Stimulated activated naive CD4-positive, alpha-beta T cell treated with Interleukin-2 at 50 U/mL for 16 hours (primary cell): ENCODE measurements at places on chromosomes 13 and 19.

- no peak for DNase-seq
These were observed 119.7 kb downstream of the COL4A2 start for GRCh38 chr13:110426735-110427134.

- DNase-seq, result no peak
These were observed 20.6 kb downstream of the OR10H3 start for GRCh38 chr19:15758379-15758778.

GRCh38 chr19:44626048-44626624, 12.8 kb downstream of the IGSF23 start:
- no peak for DNase-seq

DNA sequence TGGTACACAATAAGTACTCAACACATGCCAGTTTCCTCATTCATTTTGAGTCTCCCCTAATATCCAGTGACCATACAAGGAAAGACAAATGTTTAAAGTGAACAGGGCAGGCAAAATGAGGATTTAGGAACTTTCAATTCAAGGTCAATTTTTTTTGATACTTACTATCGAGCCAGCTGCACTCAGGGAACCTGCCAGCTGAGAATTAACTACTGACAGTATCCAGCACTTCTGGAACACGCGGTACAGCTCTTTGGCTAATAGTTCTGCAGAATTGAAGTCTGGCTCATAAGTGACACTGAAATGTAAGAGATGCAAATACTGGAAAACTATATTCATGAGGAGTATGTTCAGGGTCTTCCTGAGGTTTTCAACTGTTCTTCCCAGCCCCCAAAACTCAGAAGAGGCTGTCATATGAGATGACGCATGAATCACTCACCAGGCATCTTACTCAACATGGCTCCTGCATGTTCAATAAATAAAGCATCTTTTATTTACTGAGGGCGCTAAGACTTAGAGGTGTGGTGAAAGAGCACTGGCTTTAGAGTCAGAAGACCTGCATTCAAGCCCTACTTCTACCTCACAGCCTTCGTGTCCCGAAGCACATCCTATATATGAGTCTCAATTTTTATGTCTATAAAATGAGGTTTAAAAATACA, 25.6 kb downstream of the RUBCNL start:
- no peak for DNase-seq

DNA sequence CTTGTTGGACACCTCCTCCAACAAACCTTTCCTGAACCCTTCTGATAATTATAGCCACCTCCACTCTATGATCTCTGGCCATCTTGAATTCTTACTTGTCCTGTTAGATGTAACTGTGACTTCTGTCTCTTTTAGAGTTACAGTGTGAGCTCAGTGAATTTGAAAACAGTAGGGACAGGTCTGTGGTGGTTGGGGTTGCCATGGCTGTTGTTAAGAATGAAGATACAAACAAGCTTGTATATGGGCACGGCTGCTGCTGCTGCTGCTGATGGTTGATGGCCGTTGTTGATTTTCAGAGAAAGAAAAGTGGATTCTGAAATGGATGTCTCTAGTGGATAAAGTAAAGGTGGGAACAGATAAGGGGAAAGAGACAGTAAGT, 101.5 kb downstream of the STARD13 start:
- DNase-seq, result no peak

DNA sequence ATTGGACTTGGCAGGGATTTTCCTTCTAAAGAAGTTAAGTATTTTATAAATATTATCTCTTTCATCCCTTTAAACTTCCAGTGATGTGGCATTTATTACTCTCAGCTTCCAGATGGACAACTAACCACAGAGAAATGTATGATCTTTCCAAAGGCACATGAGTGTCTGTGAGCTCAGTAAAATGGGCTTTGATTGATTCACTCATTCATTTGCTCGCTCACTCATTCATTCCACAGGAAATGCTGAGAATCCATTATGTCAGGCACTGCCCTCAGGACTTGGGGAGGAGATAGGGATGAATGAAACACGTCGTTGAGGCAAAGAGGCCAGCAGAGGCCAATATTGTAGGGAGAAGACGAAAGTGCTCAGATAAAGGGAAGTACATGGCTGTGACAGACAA, 359.3 kb downstream of the EFNB2 start:
- no peak for DNase-seq

DNA sequence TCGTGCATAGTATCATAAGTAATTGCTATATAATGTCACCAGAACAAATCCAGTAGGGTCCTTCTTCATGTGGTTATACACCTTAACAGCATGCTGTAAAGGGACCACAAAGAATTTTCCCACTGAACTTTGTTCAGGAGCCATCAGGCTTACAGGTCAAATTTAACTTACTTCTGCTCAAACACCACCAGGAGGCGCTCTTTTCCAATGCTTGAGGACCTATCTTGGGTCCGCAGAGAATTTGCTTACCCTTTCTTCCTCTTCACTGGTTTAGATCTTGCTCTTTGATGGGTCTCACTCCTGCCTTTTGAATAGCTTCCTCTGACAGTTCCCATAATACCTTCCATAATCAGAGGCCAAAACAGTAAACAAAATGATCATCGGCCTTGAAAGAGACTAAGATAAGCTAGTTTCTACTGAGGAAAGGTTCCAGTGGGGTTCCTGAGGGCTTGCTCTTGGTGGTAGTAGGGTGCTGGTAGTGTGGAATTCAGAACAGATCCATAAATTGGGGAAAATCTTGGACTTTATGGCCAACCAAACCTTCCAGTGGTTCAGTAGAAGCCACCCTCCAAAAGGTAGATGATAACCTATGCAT, 37.4 kb downstream of the SCGB2B2 start:
- DNase-seq, result peak; percentile 36

DNA sequence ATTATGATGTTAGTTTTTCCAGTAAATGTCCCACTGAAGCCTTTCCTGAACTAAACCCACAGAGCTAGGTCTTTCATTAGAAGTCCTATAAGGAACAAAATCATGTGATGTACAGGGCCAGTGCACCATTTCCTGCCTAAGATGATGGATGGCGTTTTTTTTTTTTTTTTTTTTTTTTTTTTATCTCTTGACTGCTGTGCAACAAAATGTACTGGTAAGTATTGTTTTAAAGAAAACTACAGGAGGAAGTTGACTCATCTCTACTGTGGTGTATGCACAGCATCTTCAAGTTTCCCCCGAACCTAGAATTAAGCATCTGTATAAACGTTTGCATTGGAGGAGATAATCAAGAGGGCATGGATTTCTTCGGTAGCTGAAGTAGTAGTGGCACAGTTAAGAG, 197.5 kb downstream of the NBEA start:
- DNase-seq, result no peak

GRCh38 chr19:48355365-48355954, 8.3 kb downstream of the TMEM143 start:
- no peak for DNase-seq

DNA sequence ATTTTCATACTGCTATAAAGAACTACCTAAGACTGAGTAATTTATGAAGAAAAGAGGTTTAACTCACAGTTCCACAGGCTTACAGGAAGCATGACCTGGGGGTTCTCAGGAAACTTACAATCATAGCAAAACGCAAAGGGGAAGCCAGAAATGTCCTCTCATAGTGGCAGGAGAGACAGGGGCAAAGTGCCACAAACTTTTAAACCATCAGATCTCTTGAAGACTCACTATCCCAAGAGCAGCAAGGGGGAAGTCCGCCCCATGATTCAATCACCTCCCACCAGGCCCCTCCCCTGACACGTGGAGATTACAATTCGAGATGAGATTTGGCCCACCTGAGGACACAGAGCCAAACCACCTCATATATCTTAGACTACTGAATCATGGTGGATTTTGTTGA, 198.7 kb downstream of the KCTD12 start:
- no peak for DNase-seq

DNA sequence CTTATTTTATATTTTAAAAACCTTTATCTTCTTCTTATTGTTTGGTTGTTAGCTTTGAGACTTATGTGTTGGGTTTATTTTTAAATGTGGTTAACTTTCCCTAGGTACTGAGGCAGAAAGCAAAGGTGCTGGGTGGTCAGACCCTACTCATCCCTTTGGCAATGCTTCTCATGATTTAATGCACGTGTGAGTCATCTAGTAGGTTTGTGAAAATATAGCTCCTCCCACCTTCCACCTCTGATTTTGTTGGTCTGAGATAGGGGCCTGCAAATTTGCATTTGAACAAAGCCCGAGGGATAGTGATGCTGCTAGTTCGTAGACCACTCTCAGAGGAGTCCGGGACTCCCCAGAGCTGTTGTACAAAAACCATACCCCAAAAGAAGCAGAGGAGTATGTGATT, 771.3 kb upstream of the ARGLU1 start:
- DNase-seq, result no peak

DNA sequence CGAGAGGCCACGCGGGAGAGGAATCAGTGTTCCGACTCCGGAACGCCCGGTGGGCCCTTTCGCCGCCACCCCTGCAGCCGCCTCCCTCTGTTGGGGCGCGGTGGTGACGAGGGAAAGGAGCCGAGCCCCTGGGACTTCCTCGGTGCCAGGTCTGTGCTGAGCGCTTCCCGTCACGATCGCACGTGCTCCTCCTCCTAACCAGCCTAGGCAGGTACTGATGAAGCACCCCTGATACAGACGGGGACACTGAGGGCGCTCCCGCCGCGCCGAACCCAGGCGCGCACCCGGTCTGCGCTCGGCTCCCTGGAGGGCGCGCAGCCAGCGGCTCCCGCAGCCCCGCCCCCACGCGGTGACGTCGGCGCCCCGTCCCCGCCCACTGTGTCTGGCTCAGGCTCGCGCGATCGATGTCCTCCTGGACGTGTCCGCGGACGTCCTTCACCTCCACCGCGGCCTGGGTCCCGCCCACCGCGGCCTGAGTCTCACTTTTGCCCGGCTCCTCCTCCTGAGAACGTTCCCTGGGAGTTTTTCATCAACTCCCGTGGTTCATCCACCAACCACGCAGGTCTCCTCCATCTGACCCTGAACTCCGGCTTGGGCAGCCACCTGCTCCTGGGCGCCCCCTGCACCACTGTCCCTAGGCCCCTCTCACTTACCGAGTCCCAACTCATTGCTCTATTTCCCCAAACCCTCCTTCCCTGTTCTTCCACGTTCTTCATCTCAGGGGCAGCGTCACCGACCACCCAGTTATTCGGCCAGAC, 2.6 kb upstream of the KLK15 start:
- peak; percentile 61 for DNase-seq

DNA sequence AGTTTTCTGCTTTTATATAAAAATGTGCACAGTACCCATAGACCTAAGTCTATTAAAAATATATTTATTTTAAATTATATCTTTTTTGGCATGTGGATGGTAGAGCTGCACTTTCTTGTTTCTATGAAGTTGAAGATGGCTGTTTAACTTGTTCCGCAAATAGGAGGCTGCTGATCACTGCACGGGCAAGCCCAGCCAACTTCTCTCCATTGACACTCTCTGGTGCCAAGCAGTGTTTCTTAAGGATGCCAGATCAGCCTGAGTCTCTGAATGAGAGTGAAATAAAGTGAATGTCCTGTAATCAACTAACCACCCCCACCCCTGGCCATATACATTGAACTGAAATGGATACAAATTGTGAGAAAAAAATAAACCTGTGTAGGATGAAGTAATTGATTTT, 202.9 kb upstream of the KLHL1 start:
- DNase-seq, result no peak

DNA sequence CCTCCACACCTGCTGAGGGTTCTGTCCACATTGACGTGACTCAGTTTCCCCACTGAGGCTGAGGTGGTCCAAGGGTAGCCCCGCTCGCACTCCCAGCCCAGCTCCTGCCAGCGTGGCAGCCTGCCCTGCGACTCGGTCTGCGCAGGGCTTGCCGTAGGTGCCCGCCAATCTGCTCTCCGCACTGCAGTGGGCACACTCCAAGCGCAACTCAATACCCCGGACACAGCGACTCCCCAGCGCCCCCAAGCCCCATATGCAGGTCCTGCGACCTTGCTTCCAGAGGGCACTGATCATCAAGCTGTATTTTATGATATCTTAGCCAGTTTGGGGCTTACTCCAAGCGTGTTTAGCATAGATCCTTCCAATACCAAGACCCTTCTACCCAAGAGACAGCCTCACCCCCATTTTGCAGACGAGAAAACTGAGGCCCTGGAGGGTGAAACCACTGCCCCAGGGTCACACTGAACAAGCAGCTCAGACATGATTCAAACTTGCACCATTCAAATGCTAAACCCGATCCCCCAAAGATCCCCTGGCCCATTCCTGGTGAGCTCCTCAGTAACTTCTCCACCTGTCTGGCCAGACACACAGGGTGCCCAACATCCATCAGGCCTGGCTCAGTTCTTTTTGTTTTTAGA, 13.5 kb downstream of the PTPRS start:
- DNase-seq, result no peak

GRCh38 chr19:4933528-4933927, 24.2 kb downstream of the UHRF1 start:
- no peak for DNase-seq
